ENCODE measurements at places on chromosomes 13 and 19. TPM values are rescaled to one million over a fixed set of nuclear protein-coding genes. Genes with fewer than 3 reads are reported as not detected.

Gene CEACAM8
- not detected for polyA plus RNA-seq

Gene MYBPC2
- not detected for polyA plus RNA-seq

Gene OR7C1
- polyA plus RNA-seq, result 0.05 TPM

Gene NANOS2
- polyA plus RNA-seq, result not detected

Gene RNF113B
- not detected for polyA plus RNA-seq
